ENCODE measurements at places on chromosomes 2 and 18.

DNA sequence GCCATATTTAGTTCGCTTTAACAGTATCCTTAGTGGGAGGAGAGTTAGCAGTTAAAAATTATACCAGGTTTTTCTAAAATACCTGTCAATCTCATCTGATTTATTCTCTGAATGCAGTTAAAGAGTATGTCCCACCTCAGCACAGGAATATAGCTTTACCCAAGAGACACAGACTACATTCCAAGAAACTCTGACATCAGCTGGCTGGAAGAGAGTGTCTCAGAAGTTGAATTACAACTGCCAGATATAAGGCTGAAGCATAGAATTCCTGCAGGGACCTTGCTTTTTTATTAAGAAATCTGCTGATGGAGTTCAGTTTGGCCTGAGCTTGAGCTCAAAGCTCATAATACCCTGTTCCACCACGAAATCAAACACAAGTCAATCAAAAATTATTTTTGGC is 25.4 kb upstream of the CNTNAP5 start:
- DNase-seq = no peak

GRCh38 chr2:32715391-32715841 is 87.6 kb downstream of the TTC27 start:
- no peak for DNase-seq

GRCh38 chr2:159963700-159964099 is 98.7 kb downstream of the PLA2R1 start:
- DNase-seq = no peak

DNA sequence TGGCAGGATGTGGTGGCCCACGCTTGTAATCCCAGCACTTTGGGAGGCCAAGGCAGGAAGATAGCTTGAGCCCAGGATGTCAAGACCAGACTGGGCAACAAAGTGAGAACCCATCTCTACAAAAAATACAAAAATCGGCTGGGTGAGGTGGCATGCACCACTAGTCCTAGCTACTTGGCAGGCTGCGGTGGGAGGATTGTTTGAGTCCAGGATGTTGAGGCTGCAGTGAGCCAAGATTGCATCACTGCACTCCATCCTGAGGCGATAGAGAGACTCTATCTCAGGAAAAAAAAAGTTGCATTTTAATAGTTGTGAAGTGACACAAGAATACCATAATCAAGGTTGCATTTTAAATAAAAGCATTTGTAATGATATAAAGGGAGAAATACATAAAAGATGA is 124.1 kb upstream of the SLC38A11 start:
- no peak for DNase-seq

DNA sequence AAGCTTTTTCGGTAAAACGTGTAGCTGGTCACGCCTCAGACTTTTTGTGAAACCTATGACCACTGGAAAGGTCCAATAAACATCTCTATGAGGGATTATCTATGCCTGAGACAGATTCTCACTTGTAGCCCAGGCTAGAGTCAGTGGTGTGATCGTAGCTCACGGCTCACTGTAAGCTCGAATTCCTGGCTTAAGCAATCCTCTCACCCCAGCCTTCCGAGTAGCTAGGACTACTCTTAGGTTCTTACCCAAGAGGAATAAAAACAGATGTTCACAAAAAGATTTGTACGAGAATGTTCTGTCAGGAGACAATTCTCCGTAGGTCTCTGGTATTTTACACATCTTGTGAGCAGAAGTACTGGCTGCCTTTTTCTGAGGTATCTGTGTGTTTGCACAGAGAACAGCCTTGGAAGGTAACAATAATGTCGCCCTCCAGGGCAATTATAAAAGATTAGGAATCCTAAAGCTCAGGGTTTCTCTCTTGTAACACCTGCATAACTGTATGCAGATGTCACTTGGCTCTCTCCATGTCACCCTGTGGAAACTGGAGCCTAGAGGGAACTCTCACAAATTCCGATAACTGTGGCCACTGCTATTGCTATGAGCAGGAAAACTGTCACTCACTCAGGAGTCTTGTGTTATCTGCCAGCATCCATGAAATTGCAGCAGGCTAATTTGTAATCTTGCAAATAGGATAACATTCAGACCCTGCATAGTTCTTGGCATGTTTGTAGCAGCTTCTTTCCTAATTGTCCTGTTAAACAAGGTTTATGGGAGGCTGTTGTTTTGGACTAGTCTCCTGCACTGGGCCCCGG is 25.5 kb upstream of the RALBP1 start:
- no peak for DNase-seq

GRCh38 chr2:37581433-37581832 is 90.0 kb downstream of the CDC42EP3 start:
- no peak for DNase-seq

DNA sequence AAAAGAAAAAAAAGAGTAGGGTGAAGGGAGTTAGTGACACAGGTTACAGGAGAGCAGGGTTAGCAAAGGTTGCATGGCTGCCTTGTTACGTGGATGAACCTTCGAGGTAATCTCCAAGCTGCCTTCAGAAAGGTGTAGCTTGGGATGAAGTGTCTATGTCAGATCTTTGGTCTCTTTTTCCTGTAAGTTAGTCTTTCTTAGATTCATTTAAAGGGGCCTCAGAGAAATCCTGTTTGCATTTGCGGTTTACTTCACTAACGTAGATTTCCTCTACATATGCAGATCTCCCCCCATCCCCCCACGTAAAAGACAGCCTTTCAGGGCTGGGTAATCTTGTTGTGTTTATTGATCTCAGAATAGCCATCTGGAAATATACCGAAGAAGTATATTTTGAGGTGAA is 83.7 kb downstream of the MTA3 start:
- DNase-seq = no peak

DNA sequence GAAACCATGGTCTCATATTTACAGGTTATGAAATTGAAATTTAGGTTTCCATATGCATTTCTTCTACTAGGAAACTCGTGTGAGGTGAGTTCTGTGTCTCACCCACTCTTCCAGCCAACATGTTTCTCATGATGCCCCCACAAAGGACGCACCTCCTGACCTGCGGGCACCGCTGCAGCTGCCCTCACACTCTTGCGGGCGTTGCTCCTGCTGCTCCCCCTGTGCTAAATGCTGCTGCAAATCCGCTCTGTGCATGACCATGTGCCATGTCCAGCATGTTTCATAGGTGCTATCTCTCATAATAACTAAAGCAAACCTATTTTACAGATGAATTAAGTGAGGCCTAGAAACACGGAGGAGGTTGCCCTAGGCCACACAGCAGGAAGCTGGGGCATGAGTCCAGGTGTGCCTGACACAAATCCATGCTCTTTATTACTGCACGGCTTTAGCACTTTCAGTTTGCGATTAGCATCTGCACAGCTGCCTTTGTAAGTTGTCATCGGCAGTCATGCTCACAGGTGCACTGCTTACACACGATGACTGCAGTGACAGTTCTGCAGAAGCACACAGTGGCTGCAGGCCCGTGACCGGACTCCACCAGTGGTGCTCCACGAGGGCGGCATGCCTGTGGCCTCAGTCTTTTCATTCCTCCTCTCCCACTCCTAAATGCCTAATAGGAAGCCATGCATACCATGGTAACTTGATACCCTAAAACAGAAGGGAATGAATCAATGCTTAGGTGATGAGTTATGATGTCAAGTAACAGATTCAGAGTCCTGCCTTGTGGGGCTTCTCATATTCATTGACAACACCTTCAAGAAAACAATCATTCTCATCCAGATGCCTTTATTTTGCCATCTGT is 14.9 kb upstream of the GALR1 start:
- no peak for DNase-seq

GRCh38 chr18:8254654-8255053 is 354.6 kb upstream of the RAB12 start:
- DNase-seq = no peak

GRCh38 chr2:147806846-147807245 is 38.0 kb upstream of the ACVR2A start:
- no peak for DNase-seq

- DNase-seq = no peak
Observed at GRCh38 chr2:198137733-198138132, 333.3 kb downstream of the PLCL1 start.

DNA sequence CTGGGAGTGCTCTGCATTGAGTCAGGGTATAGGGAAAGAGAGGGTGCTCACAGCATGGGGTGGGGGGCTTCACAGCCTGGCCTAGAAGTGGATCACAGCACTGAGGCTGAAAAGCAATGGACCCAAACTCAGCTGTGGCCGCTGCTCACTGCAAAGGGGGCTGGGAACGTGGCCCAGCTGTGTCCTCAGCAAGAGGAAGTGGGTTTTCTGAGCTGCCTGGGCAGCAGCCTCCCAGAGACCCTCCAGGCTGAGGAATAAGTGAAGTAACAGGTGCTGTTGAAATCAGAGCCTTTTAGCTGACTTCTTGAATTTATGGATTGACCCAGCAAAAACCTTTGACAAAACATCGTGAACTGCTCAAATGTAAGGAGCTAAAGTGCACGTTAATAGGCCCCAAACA is 35.2 kb downstream of the PTGR3 start:
- no peak for DNase-seq

DNA sequence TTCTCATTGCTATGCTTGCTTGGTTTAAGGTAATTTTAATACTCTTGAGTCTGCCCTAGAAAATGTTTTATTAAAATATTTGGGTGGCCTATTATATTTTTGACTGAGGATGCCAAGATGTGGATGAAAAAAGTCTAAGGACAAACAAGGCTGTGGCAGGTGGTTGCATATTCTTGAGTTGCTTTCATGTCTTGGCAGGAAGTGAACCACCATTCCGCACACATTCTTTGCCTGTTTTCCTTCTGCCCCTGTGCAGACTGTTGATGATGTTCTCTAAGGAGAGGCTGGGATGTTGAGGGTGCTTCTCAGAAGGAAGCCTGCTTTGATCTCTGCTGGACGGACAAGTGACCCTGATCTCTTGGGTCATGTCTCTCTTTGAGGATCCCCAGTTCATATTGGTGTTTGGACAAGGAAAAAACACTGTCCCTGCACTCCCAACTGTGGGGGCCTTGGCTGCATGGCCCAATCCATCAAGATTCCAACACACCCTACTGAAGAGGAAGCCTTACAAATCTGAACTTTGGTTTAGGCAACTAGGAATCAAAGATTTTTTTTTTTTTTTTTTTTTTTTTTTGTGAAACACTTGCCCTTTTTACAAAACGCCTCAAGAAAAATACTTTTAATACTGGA is 45.0 kb upstream of the CD28 start:
- DNase-seq = no peak

DNA sequence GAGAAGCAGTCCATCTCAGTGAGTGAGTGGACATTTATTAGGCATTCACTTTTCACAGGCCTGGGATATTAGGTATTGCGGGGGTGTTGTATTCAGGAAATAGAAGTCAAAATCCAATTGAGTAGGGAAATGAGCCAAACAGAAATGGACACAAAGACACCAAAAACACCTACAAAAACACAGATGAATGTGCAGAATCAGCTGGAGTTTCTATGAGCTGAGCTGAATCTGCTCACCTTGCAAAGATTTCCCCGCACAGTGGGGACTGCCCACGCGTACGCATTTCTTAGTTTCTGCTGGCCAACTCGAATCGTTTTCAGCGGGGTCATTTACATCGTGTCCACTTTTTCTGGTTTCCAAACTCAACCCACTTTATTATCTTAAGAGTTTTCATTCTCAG is 160.0 kb downstream of the BCL2 start:
- DNase-seq = no peak

GRCh38 chr2:226664140-226664539 is 135.5 kb downstream of the IRS1 start:
- DNase-seq = no peak

DNA sequence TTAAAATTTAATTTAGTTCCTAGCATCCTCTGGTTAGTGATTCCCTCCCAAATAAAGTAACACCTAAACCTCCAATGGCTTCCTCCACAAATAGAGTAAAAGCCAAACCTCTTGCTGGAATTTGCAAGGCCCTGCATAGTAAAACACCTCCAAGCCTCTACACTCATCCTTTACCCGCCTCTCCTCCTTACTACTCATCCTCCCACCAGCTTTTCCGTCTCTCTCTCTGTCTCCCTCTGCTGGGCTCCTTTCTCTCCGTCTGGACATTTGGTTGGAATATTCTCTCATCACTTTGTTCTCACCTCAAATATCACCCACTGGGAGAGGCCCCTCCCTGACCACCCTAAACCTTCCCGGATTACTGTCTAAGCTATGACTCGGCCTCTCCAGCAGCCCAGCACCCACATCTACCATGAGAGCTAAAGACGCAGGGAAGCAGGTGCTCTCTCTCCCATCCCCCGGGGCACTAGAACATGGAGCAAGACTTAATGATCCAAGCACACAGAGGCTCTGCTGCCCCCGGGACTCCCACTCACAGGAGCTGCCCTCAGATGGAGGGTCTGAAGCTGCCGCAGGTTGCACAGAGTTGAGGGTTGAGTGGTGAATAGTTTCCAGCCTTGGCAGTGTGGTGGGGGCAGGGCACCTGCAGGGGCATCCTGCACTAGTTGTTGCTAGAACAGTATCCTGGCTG is 167.2 kb downstream of the FBXO15 start:
- no peak for DNase-seq

DNA sequence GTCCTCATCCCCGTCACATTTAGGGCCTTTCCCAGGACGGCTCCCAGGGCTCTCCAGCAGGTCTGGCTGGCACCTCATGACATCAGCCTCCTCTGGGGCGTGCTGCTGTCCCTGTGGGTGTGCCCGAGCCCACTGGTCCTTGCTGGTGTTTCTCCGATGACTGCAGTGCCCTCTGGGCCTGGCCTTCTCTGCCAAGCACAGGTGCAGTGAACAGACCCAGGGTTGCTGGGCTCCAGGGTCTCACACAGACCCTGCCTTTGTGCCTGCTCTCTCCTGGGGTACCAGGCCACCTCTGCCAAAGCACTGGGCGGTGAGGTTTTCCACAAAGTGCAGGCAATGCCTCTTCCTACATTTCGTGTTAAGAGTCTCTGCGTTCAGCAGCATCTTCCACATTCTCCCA is 246.1 kb downstream of the ACKR3 start:
- DNase-seq = no peak

DNA sequence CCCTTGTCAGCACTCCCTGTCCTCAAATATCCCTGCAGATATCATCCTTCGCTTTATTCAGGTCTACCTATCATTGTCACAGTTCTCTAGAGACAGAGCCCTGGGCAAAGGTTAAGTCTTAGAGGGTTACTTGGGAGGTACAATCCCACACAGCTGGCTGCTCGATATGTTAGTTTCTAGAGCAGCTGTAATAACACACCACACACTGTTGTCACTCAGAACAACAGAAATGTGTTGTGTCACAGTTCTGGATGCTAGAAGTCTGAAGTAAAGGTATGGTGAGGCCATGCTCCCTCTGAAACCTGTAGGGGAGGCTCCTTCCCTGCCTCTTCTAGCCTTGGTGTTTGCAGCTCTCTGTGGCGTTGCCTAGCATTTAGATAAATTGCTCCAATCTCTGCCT is 9.9 kb upstream of the RAPGEF4 start:
- DNase-seq = no peak

GRCh38 chr2:148586522-148587128 is 57.9 kb upstream of the EPC2 start:
- no peak for DNase-seq

- DNase-seq = peak; percentile 11
Observed at GRCh38 chr2:181106789-181107627, 126.6 kb downstream of the UBE2E3 start.

DNA sequence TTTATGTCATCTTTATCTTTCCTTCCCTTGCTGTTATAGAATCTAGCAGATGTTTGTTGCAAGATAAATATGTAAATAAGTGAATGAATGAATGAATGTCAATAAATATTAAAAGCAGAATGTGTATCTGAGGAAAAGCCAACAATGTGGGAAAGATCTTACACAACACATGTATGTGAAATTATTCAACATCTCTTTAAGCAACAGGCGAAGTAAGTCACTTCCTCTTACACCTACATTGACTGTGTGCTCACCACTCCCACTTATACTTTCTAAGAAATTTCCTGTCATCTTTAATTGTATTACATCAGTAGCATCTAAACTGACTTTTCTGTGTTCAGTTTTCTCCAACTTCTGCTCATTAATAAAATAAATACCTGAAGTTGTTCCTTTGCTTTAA is 43.0 kb downstream of the RAD51AP2 start:
- DNase-seq = no peak
